ENCODE measurements at places on chromosomes 2 and 18.

DNA sequence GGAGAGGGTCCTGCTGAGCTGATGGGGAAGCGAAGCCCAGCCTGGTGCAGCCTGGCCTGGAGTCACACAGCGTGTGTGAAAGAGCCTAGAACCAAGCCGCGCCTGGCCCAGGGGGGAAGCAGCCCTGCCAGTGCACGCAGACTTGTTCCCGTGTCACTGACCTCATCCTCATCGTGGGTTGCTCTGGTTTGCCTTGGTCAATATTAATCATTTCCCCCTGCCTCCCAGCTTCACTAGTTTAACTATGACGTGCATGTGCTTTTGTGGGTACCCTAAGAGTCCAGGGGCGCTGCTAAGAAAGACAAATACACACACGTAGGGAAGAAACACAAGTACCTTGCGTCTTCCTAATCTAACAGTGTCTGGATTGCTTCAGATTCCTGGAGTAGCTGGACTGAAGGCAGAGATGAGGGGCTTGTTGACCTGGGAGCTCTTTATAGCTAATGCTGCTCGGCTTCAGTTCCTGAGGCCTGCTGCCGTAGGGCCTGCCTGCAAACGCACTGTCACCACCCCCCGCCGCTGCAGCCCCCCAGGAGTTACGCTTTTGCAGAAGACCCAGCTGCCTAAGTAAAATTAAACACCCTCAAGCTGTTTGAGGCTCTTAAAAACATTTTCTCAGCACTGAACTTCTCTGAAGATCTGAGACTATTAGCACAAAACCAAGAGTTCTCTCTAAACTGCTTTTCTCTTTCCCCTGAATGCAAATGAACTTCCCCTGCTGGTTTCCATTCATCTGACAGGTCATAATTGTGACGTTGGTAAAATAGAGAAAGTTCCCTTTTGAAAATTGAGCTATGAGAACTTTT lies 159.2 kb downstream of the FAM210A start:
- peak; percentile 21 for DNase-seq

DNA sequence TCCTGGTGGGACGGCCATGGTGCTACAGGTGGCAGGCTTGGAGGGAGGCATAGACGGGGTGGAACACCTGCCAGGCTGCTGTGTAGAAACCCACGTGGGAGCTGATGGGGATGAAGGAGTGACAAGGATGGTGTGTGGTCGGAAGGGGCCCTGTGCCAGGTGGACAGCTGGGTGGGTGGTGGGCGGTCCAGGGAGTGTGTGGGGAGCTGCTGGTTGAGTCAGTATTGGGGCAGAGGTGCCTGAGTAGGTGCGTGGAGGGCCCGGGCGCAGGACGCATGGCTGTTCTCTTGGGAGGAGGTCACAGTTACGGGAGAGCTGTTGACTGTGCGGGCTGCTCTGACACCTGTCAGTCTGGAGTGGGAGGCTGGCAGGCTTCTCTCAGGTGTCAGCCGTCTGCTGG lies 12.6 kb upstream of the D2HGDH start:
- no peak for DNase-seq

DNA sequence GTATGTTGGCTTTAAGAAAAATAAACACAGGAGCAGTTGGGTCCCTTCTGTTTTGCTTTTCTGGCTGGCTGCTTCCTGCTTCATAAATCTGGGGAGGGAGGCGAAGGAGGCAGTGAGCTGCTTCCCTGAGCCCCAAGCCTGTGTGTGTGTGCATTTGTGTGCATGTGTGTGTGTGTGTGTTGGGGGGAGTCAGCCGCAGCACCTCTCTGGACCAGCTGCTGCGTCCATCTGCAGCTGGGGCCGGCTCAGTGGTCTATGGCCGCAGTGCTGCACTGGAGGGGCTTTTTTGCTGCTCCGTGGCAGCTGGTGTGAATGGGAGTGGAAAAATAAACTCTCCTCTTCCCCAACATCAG lies 192.3 kb downstream of the RNF144A start:
- DNase-seq, result no peak

DNA sequence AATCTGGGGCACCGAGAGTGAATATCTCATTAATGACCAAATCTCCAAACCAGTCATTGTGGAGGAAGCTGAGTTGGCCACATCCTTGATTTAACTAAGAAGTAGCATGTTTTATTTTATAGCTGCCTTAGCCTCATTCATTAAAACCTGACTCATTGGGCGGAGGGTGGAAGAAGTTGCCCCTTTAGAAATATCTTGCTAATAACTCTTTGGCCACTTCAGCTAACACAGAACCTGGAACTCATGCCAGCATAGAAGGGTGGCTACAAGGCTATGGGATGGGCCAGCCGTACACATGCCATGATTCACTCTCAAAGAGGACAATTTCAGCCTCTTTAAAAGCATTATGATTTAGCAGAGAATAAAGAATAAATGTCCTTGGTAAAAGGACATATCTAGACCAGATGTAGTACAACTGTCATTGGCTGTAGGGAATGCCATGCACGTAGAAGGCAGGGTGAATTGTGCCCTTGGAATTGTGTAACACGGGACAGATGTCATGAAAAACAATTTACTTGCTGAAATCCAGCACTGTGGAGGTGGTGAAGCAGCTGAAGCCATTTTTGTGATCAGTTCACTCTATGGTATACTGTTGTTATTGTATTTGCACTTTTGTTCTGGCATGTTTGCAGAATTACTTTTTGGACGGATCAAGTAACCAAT lies 330.0 kb downstream of the PLCL1 start:
- no peak for DNase-seq

GRCh38 chr2:106127776-106128268 lies 66.3 kb downstream of the UXS1 start:
- DNase-seq, result no peak

- DNase-seq, result no peak
These were observed 314.8 kb downstream of the TSN start for GRCh38 chr2:122070241-122070731.

GRCh38 chr18:77230645-77231044 lies 19.0 kb upstream of the GALR1 start:
- no peak for DNase-seq

- DNase-seq, result no peak
These were observed 29.7 kb upstream of the ALLC start for GRCh38 chr2:3628241-3628679.

- DNase-seq, result no peak
These were observed 26.4 kb downstream of the TBC1D8 start for GRCh38 chr2:101124643-101125366.
